Esophagus squamous epithelium (tissue), 5 donors: ENCODE measurements at places on chromosomes 13 and 19.
A peak's percentile ranks its signal among the peaks of the same experiment; 100 is the strongest.

DNA sequence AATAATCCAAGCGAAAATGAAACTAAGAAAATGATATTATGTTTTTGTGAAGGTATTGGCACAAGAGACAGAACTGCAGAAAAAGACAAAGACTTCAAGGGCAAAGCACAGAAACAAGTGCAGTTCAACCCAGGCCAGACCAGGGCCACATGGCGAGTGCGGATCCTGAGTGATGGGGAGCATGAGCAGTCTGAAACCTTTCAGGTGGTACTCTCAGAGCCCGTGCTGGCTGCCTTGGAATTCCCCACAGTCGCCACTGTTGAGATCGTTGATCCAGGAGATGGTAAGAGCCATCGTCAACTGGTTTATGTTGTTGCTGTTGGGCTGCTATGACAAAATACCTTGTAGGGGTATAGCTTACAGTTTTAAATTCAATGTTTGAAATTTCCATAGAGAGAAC is 82.6 kb downstream of the FREM2 start:
- DNase-seq, result no peak

GRCh38 chr19:43305642-43306041 is 36.3 kb upstream of the PSG9 start:
- no peak for DNase-seq

DNA sequence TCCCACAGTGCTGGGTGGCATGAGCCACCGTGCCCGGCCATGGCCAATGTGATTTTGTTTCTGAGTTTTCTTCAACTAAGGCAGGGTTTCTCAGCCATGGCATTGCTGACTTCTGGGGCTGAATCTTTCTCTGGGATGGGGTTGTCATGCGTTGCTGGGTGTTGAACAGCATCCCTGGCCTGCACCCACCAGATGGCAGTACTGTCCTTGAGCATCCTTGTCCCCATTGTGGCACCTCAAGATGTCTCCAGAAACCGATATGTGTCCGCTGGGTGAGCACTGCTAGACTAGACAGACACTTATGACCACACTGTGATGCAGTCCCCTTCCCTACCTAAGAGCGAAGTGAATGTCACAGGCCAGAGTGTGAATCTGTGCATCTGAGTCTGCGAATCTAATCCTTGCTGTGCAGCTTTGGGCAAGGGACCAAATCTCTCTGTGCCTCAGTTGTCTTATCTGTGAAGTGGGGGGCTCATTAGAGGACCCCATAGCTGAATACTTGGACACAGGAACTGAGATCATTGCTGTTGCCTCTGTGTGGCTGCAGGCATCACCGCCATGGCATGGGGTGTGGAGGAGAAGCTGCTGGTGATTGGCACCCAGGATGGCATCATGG is 50.3 kb upstream of the SIN3B start:
- DNase-seq, result no peak

DNA sequence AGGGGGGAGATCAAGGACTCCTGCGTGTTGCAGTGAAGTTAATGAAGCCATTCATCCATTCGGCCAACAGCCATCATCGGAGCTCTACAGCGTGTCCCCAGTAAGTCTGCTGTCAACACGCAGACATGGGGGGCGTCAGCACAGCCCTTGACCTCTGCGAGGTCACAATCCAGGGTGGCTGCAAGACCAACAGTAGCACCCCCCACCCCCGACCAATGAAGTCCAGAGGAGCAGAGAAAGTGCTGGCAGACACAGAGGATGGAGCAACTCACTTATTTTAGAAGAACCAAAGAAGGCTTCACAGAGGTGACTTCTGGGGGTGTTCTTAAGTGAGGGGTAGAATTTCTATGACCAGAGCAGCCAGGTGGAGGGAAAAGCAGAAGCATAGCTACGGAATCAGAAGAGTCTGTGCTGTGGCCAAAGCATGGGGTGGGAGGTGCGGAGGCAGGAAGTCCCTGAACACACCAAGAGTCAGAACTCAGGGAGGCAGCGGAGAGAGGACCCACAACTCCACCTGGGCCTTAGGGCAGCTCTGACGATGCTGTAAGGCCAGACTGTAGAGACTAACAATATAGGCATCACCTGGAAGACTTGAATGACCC is 185.4 kb downstream of the FOXO1 start:
- no peak for DNase-seq

GRCh38 chr13:42807241-42807640 is 25.9 kb downstream of the FAM216B start:
- DNase-seq, result no peak

- no peak for DNase-seq
These were observed 21.4 kb upstream of the UPF3A start for GRCh38 chr13:114259974-114260373.

GRCh38 chr13:22161871-22162270 is 491.0 kb downstream of the FGF9 start:
- no peak for DNase-seq

- DNase-seq, result no peak
These were observed 1.9 kb downstream of the HAS1 start for GRCh38 chr19:51721905-51722304.

- no peak for DNase-seq
These were observed 4.7 kb downstream of the VRK3 start for GRCh38 chr19:50020481-50020880.

GRCh38 chr13:30916991-30917390 is 10.9 kb downstream of the MEDAG start:
- DNase-seq, result no peak

DNA sequence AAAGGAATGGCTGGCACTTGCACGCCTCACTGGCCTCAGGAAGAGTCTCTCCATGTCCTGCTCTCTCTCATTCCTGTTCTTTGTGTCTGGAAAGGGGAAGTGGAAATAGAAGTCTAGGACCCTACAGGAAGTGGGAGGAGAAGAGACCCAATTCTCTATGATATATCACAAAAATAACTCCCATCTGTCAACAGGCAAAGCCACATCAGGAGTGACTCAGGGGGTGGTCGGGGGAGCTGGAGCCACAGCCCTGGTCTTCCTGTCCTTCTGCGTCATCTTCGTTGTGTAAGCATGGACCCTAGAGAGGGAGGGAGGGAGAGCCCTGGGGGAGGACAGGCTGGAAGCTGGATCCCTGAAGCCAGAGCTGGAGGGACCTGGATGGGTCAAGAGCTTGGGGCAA is 3.0 kb downstream of the SIGLEC9 start:
- DNase-seq, result no peak

- DNase-seq, result no peak
These were observed 1887.4 kb downstream of the PCDH9 start for GRCh38 chr13:65342541-65343337.

DNA sequence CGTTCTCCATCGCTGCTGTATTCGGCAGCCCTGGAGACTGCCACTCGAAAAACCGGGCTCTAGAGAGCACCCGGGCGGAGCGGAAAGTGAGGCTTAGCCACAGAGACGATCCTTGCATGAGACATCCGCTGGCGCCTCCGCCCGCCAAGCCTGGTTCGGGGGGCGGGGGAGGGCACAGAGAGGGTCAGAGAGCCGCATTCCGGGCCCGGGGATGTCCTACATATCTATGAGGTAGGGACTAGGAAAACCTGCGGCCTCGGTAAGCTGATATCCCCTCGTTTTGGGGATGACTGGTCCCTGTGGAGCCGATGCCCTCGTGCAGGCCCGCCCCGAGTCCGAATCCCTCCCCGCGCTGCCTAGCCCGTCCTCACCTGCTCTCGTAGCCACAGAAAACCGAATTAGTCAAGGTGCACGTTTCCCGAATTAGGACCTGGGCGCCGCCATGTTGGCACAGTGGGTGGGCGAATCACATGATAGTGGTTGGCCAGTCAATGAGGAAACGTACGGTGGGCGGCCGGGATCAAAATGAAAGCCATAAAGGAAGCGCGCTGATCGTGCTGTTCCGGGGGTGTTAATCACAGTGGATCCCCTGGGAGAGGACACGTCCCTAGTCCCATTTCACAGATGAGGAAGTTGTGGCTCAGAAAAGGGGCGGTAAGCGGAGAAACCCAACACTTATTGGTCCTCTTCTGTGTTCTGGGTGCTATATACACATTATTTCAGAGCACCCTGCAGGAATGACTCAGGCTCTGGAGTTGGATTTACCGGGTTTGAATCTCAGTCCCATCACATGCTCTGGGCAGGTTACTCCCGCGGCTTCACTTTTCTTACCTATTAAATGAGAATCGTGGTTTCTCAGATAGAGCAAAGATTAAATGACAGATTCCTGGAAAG is at the start of gene TRMT1:
Gene TRMT1 (minus strand): TSS at position 459 of the 894 bp plus-strand sequence. CDS start 341 bp downstream, at position 118.
- peak; percentile 83 for DNase-seq

DNA sequence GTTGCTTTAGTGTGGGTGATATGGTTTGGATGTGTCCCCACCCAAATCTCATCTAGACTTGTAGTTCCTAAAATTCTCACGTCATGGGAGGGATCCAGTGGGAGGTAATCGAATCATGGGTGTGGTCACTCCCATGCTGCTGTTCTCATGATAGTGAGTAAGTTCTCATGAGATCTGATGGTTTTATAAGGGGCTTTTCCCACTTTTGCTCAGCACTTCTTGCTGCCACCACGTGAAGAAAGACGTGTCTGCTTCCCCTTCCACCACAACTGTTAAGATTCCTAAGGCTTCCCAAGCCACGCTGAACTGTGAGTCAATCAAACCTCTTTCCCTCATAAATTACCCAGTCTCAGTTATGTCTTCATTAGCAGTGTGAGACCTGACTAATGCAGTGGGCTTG is 26.0 kb downstream of the OR10H4 start:
- no peak for DNase-seq

DNA sequence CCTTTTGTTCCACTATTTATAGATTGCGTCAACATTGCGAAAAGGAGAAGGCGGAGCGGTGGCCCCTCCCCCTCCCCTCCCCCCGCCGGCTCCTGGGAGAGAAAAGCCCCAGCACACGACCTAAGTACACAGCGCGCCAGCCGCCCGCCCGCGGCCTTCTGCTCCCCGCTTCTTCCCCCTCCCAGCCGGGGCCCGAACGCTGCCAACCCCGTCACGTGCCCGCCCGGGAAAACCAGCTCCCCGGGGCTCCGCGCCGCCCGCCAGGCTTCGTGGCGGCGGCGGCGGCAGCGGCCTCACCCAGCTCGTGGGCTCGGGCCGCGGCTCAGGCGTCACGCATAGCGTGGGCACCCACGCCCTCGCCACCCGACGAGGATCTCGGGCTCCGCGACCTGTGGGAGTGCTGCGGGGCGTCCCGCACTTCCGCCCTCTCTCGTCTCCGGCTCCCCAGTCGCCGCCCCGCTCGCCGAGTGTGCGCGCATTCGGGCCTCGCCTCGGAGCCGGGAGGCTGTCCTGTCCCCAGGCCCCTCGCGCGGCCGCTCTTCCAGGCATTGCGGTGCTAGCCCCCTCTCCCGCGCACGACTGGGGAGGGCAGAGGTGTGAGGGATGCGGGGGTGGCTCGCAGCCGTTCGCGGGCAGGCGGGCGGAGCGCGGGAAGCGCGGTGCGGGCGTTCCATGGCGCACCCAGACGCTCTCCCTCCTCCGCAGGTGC is 110.5 kb downstream of the KCNRG start:
- peak; percentile 73 for DNase-seq

GRCh38 chr13:77337159-77337558 is 10.3 kb upstream of the MYCBP2 start:
- no peak for DNase-seq
